Activated T-helper 1 cell treated with Interleukin-2 at 50 U/mL for 16 hours (primary cell): ENCODE measurements at places on chromosomes 12 and 14.

GRCh38 chr14:69034612-69035262 lies 55.6 kb upstream of the ACTN1 start:
- no peak for DNase-seq

DNA sequence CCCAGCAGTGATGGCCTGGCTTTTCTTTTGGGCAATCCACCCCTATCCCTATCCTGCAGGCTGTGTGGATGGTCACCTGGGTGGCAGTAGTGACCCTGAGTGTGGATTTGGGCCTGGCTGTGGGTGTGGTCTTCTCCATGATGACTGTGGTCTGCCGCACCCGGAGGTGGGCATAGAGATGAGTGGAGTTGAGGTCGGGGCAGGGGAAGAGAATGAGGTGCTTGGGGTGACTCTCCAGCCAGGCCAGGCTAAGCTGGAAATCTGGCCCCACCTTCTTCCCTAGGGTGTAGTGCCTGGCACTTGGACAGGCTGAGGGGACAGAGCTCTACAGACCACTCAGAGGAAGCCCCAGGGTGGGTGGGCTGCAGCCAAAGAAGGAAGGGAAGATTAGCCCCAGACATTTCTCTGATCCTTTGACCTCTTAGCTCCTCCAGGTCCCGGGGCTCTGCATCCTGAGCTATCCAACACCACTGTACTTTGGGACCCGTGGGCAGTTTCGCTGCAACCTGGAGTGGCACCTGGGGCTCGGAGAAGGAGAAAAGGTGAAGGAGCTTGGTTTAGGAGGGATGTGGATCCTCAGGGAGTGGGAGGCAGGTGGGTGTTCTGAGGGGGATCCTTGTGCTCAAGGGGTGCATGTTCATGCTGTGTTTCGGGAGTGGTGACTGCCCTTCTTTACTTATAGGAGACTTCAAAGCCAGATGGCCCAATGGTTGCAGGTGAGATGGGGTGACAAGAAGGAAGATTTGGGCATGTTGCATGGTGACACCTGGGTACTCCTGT lies 8.4 kb downstream of the B4GALNT1 start:
- no peak for DNase-seq

DNA sequence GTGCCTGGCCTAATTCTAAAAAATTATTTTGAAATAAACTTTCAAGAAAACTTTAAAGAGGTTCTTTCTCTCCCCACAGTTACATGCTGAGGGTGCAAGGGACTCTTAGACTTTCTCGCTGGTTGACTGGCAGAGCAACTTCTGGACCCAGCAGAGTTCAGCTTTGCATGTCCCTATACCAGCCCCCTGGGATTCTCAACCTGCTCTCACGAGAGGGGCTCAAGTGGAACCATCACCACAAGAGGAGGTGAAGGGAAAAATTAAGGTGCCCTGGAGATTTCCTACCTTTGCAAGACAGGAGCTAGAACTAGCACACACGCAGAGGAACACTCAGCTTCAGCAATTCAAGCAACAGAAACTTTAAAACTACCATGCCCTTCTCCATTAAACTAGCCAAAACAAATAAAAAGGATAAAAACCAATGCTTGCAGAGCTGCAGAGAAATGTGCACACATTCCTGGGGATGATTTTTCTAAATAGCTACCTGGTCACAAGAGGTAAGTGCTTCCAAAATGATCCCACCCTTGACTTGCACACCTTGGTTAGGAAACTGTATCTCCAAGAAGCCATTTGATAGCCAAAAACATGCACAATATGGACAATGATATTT lies 2.5 kb downstream of the HVCN1 start:
- DNase-seq = no peak

- DNase-seq = no peak
Measured at GRCh38 chr12:118706437-118706836, 274.9 kb upstream of the SRRM4 start.

DNA sequence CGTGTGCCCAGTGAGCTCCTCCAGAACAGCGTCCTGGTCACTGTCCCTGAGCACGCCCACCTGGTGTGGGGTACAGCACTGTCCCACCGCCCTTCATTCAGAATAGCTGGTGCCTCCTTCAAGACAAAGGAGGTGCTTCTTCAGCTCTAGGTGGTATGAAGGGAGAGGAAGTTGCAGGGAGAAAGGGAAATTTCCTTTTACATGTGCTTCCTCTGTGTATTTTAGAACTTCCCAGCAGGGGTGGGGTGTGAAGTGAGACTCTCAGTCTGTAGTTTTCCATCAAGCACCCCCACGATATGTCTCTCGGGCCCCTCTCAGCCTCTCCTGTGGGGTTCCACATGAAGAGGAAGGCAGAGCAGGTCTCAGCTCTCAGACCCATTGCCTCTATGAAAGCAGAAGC lies 1.2 kb upstream of the SLC6A12 start:
- no peak for DNase-seq

DNA sequence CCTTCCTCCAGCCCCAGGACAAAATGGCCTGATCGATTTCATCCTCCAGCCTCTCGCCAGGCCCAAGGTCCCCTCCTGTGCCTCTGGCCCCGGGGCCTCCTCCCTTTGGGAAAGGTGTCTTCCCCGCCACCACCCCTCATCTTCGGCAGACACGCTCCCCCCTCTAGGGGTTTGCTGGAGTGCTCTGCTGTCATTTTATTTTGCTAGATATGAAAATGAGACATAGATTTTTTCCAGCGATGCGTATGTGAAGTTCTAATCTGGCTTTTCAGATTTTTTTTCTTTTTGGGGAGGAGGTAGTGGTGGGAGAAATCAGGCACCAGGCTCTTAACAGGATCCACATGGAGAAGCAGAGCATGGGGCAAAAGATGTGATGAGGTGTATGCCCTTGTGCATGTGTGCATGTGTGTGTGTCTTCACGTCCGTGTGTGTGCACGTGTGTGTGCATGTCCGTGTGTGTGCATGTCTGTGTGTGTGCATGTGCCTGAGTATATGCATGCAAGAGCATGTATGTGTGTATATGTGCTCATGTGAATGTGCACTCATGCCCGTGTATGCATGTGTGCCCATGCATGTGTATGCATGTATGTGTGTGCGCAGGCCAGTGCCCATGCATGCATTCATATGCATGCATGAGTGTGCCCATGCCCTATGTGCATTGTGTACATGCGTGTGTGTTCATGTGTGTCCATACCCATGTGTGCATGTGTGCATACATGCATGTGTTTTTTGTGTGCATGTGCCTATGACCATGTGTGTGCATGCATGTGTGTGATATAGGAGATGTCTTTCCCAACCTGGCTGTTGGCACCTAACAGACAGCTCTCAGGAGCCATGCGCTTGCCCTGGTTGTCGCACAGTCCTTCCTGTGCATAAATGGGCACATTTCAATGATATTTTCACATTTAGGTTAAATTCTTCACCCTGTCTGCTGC lies 203.0 kb downstream of the RBM19 start:
- no peak for DNase-seq

DNA sequence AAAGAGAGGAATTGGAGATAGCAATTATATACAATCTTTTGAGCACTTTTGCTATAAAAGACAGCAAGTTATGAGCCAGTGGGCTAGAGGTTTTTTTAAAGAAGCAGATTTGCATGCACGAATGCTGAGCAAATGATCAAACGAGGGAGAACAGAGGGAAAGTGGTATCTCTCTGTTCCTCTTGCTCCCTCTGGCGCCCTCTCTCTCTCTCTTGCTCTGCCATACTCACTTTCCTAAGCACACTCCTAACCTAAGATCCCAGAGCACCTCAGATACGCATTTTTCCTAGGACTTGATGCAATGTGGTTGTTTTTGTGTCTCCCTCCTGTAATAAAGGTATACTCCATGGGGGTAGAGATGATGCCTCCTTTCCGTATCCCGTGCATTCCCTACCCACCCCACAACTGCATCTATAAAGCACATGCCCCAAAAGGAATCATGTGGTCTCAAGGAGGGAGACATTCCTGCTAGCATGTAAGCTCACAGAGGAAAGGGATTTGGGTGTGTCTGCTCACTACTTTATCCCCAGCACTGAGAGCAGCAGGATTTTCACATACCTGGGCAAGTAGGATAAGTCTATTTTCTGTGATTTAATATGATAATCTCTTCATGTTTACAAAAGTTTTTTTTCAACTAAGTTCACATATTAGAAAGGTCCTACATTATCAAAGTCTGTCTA lies 270.2 kb downstream of the SSPN start:
- no peak for DNase-seq

GRCh38 chr12:42204362-42204761 lies 33.7 kb downstream of the YAF2 start:
- no peak for DNase-seq

DNA sequence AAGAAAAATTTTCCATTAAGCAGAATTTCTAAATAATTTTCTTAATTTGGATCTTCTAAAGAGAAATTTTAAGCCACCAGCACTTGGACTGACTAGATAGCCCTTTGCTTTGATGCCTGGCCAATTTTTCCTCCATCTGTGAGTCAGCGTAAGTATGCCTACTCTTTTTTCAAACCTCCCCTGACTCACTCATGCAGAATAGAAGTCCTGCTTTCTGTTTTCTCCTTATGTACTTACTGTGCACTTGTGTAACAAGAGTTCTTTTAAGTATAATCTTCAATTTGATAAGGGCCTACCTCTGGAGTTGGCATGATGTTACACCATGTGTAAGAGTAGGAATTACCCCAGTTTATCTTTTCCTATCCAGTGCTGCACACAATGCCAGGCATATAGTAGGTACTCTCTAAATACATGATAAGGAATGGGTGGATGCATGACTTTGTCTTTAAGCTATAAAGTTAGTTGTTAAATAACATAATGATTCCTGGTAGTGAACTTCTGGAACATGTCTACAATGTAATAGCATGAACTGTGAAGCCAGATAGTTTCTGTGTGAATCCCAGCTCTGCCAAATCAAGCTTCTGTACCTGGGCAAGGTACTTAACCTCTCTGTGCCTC lies 329.6 kb downstream of the TMTC2 start:
- DNase-seq = no peak

GRCh38 chr12:29561664-29562071 lies 64.2 kb upstream of the OVCH1 start:
- DNase-seq = no peak

DNA sequence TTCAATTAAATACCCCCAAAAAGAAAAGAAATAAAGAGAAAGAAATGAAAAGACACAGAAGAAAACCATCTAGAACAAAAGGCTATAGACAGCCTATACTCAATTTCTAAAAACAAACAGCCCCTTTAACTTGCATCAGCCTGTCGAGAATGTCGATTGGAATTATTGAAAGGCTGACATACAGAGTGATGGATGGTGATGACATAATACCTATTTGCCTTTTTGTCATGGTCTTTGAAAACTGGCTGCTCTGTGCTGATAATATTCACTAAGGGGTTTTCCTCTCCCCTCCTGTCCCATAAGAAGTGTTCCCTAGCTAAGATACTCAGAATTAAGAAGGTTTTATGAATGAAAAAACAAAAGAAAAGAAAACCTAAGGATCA lies 393.7 kb downstream of the SOX5 start:
- DNase-seq = no peak

DNA sequence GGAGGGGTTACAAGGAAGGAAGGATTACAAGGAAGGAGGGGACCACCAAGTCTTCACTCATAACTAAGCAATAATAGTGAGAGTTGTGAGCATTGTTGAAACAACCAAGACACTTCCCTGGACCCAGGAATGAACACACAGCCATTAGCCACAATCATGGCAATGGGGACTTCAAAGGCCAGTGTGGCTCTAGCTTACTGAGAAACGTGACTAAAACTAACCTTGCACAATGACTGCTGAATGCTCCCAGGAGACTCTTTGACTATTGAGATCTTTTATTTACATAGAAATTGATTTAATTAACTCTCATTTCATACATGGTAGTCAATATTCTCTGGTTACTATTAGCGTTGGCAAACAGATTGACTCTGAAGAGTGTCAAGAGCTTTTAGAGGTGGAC lies 263.0 kb upstream of the SOX5 start:
- DNase-seq = no peak

- no peak for DNase-seq
Measured at GRCh38 chr12:110074089-110074488, 25.8 kb upstream of the C12orf76 start.

DNA sequence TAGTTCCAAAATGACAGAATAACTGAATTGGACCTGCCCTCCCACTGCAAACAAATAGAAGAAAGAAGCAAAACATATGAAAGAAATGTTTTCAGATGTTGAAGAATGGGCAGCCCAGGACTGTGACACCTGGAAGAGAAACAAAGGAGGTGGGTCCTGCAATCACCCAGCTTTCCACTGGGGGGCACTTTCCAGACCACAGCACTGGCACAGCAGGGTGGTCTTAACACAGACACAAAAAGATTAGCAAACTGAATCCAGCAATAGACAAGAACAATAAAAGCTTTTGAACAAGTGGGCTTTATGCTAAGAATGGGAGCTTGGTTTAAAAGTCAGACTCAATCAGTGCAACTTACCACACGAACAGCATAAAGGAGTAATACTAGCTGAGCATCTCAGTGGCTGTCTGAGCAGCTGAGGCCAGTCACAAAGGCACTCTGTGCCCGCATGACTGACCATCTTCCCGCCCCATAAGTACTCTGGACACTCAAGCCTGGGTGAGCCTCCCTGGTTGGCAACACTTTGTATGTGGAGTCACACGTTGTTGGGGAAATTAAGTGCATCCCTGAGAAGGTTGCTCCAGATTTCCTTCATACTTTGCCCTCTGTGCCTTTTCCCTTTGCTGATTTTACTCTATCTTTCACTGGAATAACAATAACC lies 27.7 kb downstream of the JKAMP start:
- DNase-seq = no peak

GRCh38 chr12:113462998-113463745 lies 8.5 kb downstream of the LHX5 start:
- no peak for DNase-seq

- DNase-seq = no peak
Measured at GRCh38 chr12:103455020-103455763, 40.6 kb downstream of the C12orf42 start.

- DNase-seq = peak; percentile 65
Measured at GRCh38 chr12:630656-631632, 32.3 kb downstream of the NINJ2 start.

DNA sequence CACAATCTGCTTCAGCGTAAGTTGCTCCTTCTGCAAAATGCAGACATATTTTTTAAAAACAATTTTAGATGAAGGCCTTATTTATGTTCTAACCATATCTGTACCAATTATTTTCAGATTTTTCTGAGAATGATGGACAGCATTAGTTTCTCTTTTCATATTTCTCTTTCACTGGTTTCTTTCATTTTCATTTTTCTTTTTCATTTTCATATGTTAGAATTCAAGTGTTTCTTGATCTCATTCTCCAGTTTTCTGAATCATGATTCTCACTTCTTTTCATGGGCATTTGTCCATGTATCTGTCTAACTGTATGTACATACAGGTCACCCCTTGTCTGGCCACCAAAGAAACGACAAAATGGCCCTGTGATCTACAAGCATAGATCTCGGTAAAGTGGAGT lies 346.6 kb downstream of the NAV3 start:
- DNase-seq = no peak
